ENCODE measurements at places on chromosomes 7 and 10.

GRCh38 chr7:115679976-115680375, 350.6 kb downstream of the TFEC start:
- no peak for DNase-seq

GRCh38 chr7:159105832-159106811, 38.5 kb downstream of the VIPR2 start:
- no peak for DNase-seq

- DNase-seq = no peak
These were observed 86.2 kb downstream of the ITIH5 start for GRCh38 chr10:7580520-7580919.

DNA sequence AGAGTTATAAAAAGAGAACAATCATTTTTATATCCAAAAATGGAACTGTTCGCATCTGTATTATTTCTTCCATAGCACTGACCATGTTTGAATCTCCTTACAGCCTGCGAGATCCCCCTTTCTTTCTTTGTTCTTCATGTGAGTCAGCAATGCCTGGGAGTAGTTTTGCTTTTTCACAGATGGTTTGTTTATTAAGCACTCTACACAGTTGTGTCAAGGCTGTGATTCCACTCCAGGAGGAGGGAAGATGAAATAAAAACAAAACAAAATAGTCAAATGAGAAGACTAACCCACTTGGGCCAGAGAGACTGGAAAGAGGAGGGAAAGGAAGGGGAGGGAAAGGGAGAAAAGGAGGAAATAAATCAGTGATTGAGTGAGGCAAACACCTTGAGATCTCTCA, 7.8 kb downstream of the LIPF start:
- DNase-seq = no peak

GRCh38 chr7:107824858-107825257, 21.8 kb upstream of the SLC26A3 start:
- DNase-seq = no peak

- DNase-seq = no peak
These were observed 191.1 kb upstream of the LRGUK start for GRCh38 chr7:133936074-133936473.

DNA sequence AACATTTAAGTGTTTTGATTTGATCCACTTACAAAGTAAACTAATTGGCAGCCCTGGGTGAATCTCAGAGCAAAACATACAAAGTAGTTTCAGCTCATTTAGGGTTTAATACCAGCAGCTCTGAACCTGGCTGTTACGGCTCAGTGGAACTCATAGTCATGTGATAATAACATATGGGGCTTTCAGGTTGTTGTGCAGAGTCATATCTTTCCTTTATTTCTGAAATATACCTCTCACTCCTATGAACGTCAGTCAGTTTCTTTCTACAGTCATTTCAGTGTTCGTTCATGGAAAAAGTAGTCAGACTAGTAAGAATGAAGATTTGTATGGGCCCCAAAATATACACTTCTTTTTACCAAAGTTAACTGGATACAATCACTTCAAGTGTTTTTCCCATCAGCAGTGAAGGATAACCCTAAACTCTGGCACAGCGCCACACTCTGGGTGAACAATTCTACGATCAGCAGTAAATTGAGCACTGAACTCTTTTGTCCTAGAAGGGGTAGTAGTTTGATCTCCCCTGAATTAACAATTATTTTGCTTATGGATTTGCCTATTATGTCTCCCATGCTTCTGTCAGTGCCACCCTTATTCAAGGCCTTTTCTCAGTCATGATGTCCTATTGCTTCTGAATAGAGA, 218.6 kb downstream of the THSD7A start:
- DNase-seq = no peak

DNA sequence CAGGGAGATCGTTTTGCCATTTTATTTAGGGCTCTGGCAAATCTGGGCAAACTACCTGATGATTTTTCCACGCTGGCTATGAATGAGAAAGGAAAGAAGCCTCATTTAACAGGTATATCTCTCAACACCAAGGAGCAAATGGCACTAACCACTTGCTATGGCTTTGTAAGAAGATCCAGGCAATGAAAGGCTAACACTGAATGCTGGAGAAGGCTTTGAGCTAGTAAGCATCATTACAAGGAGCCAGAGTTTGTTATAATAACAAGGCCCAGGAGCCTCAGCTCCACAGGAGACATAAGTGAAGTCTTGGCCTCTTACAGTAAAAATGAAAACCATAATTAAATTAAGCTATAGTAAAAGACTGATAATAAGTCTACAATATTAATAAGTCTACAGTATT, 123.1 kb downstream of the CNOT4 start:
- DNase-seq = no peak

- no peak for DNase-seq
These were observed 98.2 kb downstream of the ANLN start for GRCh38 chr7:36487756-36488336.

DNA sequence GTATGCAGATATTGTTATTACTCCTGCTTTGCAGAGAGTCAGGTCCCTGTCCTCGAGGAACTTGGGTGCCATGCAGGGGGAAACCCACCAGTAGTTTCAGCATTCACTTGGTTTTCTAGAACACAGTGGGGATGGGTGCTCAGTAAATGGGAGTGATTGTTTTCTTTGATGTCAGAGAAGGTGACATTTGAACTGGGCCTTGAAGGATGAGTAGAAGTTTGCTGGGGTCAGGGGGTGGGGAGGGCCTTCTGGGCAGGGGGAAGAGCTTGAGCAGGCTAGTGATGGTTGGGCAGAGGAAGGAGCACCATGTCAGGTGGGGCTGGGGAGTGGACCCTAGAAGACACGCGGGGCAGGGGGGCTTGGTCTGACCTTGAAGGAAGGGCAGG, 5.9 kb downstream of the ADAMTS14 start:
- no peak for DNase-seq

GRCh38 chr10:35934642-35934995, 292.5 kb upstream of the FZD8 start:
- no peak for DNase-seq

DNA sequence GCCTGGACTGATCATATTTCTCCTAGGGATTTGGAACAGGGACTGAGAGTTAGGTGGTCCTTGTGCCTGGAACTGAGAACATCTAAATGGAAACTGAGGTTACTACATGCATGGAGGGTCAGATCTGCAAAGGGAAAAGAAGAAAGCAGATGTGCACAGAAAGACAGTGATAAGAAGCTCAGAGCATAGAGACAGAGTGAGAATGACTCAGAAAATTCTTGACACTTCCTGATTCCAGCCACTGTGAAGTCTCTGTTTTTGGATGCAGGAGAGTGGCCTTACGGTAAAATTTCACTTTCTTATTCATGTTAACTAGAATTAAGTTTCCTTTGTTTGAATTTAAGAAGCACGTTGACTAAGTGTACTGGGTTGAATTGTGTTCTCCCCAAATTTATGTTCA, 241.7 kb downstream of the TMEM26 start:
- no peak for DNase-seq

Data from stimulated activated CD8-positive, alpha-beta memory T cell treated with anti-CD3 and anti-CD28 coated beads, Interleukin-2, amount 100 ng/mL, for 1 hour (primary cell).